Inflammatory macrophage treated with lipopolysaccharide for 4 hours (primary cell): ENCODE measurements at places on chromosomes 3 and 15.

DNA sequence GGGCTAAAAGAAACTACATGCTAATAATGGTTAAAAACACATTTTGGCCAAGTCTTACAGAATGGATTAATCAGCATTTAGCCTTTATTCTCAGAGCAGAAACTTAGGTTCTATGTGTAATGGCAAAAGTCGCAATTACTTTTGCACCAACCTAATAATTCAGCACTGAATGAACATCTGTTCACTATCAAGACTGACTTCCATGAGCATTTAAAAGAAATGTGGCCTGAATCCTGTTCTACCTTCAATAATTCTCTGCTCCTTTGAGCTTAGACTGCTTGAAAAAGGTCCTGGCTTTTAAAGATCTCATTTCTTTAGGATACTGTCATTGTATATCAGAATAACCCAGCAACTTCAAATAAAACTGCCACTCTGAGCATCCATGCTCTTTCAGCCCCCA, 145.9 kb downstream of the PDZRN3 start:
- DNase-seq, result no peak

- DNase-seq, result no peak
Observed at GRCh38 chr3:54131026-54131605, 8.8 kb downstream of the CACNA2D3 start.

DNA sequence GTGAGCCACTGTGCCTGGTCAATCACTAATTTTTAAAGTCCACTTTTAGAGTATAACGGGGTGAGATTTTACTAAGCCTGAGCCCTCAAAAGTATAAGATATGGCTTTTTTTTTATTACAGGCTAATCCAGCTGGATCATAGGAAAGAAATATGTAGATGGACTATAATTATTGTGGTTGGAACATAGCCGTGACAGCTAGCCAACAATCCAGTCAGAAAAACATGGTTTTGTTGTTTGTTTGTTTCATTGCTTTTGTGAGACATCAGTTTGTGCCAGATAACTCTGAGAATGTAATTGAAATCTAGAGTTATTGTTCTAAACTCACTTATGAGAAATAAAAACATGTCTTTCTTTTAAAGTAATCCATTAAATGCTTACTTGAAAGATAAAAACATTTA, 37.3 kb upstream of the ATOSA start:
- DNase-seq, result no peak

- DNase-seq, result no peak
Observed at GRCh38 chr3:127698691-127699415, 26.1 kb downstream of the ABTB1 start.

DNA sequence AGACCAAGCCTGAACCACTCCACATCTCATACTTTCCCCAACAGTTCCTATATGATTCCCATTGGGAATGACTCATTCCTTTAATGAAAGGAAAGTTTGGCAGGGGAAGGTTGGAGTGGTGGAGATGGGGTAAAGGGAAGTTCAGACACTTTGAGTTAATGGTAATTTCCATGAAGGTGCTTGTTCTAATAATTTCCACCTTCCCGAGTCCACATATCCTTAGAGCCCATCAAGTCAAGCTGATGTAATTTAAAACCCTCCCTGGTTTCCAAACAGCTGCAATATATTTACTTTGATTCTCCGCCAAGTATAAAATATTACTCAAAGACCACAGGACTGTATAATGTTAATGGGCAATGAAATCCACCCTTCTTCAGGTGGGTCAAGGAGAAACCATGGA, 95.0 kb upstream of the GALNT15 start:
- no peak for DNase-seq

GRCh38 chr15:95254263-95254662, 1022.9 kb downstream of the MCTP2 start:
- DNase-seq, result no peak

- no peak for DNase-seq
Observed at GRCh38 chr3:137121704-137122314, 164.0 kb downstream of the IL20RB start.

DNA sequence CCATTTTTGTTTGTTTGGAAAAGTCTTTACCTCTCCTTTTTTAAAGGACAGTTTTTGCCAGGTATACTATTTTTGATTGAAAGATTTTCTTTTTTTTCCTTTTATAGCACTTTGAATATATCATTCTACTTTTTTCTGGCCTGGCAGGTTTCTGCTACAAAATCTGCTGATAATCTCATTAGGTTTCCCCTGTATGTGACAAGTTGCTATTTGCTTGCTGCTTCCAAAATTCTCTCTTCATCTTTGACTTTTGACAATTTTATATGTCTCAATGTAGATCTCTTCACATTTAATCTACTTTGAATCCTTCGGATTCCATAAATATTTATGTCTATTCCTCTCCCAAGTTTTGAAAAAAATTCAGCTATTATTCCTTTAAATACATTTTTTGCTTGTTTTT, 838.5 kb downstream of the IGSF11 start:
- DNase-seq, result no peak

GRCh38 chr3:129794311-129795185, 99.0 kb downstream of the TMCC1 start:
- DNase-seq, result no peak

DNA sequence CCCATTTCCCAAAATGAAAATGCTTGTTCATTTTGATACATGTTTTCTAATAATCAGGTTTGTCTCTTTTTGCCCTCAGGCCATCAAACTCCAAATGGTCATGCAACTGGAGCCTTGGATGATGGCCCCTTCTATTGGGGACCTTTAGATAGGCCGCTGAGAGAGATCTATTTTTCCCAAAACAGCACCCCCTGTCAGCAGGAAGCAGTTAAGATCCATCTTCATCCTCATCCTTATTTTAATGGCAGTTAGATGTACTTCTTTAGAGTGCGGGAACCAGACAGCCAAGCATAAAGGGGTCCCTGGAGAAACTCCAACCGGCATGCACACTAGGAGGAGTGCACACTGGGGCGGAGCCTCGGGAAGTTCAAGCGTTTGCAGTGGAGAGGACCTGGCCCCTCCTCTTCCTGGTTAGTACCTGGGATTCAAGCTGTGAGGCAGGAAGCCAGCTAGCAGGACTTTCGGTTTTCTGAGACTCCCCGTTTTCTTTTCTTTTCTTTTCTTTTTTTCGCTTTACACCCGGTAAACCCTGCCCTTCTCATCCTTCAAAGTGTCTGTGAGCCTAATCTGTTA, 31.9 kb upstream of the STRIT1 start:
- no peak for DNase-seq

- no peak for DNase-seq
Observed at GRCh38 chr15:71588746-71589145, 221.6 kb upstream of the NR2E3 start.

DNA sequence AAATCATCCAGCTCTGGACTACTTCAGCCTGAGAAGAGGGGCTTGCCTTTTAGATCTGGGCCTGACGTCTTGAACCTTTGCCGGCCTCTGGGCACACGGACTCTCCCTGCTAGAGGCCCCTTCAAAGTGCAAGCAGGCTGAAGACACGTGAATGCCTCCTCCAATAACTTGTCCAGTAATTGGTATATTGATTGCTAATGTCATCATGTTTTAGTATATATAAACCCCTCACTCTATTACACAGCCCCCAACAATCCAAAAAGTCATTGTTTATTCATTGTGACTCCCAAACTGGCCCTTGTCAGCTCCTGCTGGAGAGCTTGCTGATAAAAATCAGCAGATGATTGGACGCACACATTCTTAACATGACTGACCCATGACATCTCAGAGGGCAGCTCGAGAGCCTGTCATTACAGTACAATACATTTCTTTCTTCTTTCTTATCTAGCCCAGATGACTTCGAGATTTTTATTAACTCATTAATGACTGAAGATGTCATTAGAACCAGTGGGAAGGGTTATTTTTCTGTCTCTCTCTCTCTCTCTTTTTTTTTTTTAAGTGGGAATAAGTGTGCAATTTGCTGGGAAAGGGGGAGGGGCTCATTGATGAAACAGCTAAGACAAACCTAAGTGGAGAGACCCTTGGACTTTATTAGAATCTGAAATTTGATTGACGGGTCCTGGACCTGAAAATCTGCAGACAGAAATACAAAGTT, 65.5 kb upstream of the NR2F2 start:
- no peak for DNase-seq

GRCh38 chr15:61227950-61228936, 859 bp downstream of the RORA start:
- no peak for DNase-seq

DNA sequence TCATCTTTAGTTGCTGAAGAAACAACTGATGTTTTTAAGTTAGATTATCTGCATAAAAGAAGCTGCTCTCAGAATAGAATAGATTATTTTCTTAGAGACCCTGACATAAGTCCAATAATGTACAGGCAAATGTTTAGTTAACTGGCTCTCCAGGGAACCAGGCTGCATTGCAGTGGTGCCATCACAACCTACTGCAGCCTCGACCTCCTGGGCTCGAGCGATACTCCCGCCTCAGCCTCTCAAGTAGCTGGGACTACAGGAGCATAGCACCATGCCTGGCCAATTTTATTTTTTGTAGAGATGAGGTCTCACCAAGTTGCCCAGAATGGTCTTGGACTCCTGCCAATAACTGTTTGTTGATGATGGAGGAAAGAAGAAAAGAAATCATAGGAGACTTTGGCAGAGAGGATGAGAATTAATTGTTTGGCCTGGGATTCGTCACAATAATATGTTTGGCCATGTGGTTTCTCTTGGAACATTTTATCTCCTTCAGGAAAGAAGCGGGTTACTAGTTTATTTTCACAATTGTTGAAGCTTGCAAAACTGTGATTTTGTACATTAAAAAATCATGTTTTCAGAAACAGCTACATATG, 429.2 kb downstream of the CADM2 start:
- no peak for DNase-seq

DNA sequence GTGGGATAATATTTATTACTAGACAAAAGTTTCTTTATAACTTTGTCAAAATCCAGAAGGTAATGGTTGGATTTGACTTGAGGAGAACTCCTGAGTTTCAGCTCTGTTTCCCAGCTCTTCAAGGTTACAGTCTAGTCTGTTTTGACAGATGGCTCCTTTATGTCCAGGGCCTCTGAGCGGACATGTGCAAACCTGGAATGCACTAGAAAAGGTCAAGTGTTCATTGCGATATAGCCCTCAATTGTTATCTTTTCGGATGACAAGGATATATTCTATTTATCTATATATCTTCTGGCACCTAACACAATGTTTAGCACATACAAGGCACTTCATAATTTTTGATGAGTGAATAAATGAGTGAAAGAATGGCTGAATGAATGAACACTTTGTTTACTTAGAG, 513.2 kb upstream of the GOLIM4 start:
- DNase-seq, result no peak

DNA sequence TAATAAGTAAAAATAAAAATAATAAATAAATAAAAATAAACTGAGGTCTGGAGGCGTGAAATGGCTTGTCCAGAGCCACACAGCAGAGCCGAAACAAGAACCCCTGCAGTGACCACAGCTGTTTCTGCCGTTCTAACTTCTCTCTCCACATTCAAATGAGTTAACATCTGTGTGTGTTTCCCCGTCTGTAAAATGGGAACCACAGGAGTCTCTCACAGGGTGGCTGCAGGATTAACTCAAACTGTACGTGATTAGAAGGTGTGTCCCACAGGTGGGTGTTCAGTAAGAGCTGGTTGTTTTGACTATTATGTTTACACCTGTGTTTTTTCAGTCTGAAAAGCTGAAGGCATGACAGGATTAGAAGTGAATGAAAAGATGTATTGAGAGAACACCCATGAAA, 27.0 kb upstream of the MUC4 start:
- DNase-seq, result no peak

- DNase-seq, result no peak
Observed at GRCh38 chr3:31974471-31974870, 6.6 kb downstream of the OSBPL10 start.

GRCh38 chr3:183244219-183244618, 8.8 kb upstream of the B3GNT5 start:
- peak; percentile 94 for DNase-seq

- no peak for DNase-seq
Observed at GRCh38 chr3:56321892-56322291, 146.4 kb downstream of the ERC2 start.

- DNase-seq, result no peak
Observed at GRCh38 chr3:154050216-154050615, 71.0 kb upstream of the ARHGEF26 start.

GRCh38 chr3:184472723-184473428, 88.7 kb upstream of the EPHB3 start:
- peak; percentile 49 for DNase-seq

DNA sequence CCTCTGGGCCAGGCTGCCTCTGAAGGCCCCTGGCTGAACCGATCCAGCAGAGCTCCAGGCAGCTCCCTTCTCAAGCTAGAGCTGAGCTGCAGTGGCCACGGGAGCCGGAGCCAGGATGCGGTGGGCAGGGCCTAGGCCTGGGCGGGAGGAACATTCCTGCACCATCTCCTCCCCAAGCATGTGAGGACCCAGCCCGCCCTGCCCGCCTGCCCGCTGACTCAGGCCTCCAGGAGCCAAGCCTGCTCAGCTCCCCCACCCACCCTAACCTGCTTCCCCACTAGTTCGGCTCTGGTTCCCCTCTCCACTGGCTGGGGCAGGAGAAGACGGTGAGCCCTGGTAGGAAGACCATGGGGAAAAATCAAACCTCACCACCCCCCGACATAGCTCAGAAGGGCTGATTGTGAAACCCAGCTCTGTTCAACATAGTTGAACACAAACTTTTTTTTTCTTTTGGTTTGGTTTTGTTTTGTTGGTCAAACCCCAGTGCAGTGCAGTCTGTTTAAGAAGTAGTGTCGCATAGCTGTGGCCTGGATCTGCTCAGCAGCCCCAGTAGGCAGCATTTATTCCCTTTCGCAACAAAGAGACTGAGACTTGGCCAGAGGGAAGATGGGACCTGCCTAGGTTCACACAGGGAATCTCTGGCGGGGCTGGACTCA, 13.5 kb downstream of the SNX33 start:
- no peak for DNase-seq

DNA sequence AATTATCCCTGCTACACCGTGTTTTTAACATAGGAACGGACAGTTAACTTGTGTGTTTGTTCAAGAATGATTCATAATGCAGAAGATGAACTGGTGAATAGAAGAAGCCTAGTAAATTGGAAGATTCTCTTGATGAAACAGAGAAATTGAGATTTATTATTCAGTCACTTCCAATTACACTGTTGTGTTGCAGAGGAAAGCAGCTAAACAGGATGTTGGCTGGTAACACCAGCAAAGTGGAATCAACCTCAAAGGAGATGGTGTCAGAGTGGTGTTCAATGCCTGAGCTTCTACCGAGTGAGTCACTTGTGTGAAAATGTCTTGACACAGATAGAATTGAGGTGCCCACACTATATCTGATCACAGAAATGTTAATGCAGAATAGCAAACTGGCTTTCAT, 399.6 kb downstream of the LPP start:
- no peak for DNase-seq

DNA sequence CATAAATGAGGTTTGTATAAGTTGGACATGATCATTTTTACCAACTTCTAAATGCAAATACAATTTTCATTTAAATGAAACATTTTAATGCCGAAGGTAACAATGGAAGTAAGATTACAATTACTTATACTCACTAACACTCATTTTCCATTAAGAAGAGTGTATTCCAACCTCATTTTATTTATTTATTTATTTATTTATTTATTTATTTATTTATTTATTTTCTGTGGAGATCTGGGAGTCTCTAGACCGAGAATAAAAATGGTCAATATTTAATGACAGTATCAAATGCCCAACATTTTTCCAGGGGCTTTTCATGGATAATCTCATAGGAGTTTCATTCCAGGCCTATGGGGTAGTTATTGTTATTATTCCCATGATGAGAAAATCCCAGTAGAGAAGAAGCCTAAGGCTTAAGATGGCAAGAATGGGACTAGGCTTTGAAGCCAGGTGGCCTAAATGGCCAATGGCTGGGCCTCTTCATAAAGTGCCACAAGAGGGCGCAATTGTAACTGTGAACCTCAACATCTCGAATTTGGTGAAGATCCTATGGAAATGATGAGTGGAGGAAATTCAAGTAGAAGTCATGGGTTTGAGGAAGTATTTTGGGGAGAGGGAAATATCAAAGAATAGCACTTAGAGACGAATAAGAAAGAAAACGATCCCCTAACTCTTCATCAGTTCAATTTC, 21.3 kb downstream of the VGLL3 start:
- peak; percentile 54 for DNase-seq
